Naive thymus-derived CD8-positive, alpha-beta T cell (primary cell): ENCODE measurements at places on chromosomes 5 and 9.

GRCh38 chr5:39675676-39676075 is 250.9 kb upstream of the DAB2 start:
- no peak for DNase-seq

- DNase-seq, result no peak
Observed at GRCh38 chr5:41670216-41670615, 159.8 kb upstream of the PLCXD3 start.

GRCh38 chr9:93820667-93821306 is 134.4 kb downstream of the BARX1 start:
- DNase-seq, result no peak

GRCh38 chr5:109705596-109705995 is 15.9 kb downstream of the MAN2A1 start:
- DNase-seq, result no peak

DNA sequence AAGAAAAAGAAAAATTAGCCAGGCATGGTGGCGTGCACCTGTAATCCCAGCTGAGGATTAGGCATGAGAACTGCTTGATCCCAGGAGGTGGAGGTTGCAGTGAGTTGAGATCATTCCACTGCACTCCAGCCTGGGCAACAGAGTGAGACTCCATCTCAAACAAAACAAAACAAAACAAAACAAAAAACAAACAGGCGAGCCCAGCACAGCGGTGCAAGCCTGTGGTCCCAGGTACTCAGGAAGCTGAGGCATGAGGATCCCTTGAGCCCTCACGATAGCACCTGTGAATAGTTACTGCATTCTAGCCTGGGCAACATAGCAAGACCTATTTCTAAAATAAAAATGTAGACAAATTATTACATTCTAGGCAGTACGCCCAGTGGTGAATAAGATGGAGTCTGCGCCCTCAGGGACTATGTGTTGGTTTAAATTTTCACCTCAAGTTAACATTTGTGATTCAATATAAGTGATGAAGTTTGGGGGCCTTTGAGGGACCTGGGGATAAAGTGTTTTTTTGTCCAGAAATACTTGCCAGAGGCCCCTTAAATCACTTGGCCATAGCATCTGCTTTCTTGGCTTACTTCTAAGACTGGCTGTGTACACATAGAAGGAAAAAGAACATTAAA is 3.4 kb upstream of the GAPVD1 start:
- no peak for DNase-seq

GRCh38 chr5:179250561-179251225 is 94.6 kb downstream of the ADAMTS2 start:
- DNase-seq, result no peak

DNA sequence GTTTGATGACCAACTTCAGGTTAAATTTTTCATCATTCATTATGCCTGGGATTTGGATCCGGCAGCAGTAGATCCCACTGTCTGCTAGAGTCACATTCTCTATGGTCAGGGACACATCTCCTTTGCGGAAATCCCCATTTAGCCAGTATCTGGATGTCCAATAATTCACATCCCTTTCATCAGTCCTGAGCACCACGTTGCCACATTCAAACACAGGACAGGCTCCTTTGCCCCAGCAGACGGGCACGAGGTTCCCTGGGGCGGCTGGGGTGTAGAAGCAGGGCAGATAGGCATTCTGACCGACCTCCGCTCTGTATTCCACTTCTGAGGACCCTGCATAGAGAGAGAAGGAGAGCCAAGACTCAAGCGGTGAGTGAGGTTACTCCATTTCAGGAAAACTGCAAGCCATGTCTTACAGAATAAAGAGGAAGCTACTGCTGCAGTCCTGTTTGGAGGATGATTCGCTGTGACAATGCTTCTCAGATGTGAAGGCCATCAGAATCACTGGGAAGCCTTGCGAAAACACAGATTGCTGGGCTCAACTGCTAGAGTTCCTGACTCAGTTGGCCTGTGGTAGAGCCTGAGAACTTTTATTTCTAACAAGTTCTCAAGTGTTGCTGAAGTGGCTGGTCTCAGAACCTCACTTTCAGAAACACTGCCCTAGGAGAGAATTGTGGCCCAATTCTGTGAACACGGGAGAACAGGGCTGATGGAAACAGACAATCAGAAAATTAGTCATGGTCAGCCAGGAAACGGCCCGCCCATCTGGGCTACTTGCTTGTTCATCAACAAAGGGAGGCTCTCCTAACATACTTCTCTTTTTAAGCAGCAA is 2.0 kb downstream of the HAVCR2 start:
- DNase-seq, result no peak

- DNase-seq, result no peak
Observed at GRCh38 chr5:123585871-123586270, 73.9 kb downstream of the CSNK1G3 start.

DNA sequence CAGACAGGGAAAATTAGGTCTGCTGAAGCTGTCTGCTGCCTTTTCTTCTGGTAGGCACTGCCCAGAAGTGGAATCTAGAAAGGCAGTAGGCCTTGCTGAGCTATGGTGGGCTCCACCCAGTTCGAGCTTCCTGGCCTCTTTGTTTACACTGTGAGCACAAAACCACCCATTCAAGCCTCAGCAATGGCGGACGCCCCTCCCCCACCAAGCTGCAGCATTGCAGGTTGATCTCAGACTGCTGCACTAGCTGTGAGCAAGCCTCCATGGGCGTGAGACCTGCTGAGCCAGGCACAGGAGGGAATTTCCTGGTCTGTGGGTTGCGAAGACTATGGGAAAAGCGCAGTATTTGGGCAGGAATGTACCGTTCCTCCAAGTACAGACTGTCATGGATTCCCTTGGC is 18.5 kb downstream of the AGTPBP1 start:
- DNase-seq, result peak; percentile 77

DNA sequence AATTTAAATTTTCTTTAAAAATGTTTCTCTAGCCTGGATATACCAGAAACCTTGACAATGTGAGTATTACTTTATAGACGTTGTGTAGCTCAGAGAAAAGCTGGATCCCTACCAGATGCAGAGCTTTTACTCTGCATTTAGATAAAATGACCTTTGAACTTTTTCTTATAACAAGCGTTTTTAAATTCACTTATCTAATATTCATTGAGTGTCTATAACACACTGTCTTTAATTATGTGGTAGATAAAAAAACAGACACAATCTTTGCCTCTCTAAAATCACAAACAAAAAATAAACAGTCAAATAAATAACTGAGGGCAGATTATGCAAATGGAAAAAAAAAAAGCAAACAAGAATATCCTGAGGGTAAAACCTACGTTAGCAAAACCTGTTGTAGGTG is 773.6 kb downstream of the CDH12 start:
- no peak for DNase-seq

- DNase-seq, result no peak
Observed at GRCh38 chr5:87827539-87827938, 414.8 kb upstream of the CCNH start.

DNA sequence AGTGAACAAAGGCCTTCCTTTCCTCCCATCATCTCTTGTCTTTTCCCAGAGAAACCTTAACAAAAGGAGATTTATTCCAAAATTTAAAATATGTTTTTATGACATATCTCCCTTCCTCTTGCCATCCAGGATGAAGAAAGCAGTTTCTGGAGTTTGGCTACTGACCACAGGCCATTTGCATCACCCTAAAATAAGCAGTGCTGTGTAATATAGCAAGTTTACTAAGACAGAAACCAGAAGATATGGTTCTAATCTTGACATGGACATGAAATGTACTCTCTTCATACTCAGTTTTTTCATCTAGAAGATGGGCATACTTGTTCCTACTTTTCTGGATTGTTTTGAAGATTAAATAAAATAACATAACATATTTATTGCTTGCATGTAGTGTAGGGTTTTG is 50.2 kb upstream of the ZFAND5 start:
- DNase-seq, result no peak

- no peak for DNase-seq
Observed at GRCh38 chr5:103476811-103477210, 85.8 kb downstream of the NUDT12 start.

GRCh38 chr9:75935591-75935990 is 45.1 kb downstream of the PCSK5 start:
- no peak for DNase-seq

GRCh38 chr9:81716409-81716808 is 27.1 kb upstream of the TLE1 start:
- no peak for DNase-seq

DNA sequence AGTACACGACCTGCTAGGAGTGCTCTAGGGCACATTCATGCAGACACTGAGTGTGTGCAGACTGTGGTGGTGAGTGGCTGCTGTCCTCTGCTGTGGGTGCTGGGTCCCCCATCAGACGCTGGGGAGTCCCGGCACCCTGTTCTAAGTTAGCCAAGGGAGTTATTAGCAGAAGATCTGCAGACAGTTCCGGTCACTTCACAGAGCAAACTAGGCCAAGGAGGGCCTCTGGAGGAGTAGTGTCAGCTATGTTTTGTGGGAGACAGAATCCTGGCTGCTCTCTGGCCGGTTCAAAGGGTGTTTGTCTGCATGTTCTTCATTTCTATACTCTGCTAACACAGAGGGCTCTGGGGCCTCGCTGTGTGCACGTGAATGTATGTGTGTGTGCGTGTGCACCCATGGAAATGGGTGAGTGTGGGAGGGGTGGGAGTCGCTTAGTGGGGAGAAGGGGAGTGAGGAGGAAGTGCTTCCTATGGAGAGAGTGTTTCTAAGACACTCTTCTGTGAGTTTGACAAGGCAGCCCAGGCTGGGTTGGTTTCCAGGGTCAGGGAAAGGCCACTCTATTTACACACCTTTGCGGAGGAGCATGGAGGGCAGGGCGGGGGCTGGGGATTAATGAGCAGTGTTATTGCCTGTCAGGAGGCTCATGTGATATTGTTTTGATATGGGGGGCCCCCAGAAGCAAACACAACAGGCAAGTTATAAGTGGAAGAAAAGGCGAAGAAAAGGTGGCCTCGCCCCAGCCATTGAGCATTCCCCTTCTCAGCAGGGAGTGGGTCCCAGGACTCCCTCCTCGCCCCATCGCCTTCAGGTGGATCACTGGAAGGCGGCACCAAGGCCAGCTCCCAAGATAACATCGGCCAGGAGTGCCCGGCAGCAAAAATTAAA is 68.9 kb downstream of the MACROH2A1 start:
- DNase-seq, result no peak

- DNase-seq, result no peak
Observed at GRCh38 chr5:7869474-7870136, 657 bp downstream of the MTRR start.

DNA sequence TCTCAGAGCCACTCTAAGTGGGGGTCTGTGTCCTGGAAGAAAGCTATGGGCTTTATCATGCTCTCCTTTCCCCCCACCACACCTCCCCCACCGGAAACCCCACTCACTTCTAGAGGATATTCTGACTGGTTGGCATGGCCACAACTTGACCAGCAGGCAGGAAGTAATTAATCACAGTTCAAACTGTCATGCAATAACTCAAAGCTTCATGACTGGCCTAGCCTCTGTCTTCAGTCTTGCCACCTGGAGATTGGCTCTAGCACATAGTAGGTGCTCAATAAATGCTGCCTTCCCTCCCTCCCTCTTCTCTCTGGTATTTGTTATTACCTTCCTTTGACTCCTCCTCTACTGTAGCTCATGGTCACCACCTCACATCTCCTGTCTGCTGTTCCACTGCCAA is 124.7 kb downstream of the GABBR2 start:
- DNase-seq, result no peak

GRCh38 chr5:167652690-167653089 is 638.8 kb upstream of the WWC1 start:
- DNase-seq, result no peak

GRCh38 chr5:169580964-169581363 is 2.6 kb upstream of the SPDL1 start:
- DNase-seq, result no peak

GRCh38 chr9:2109069-2109650 is 94.0 kb downstream of the SMARCA2 start:
- DNase-seq, result no peak

DNA sequence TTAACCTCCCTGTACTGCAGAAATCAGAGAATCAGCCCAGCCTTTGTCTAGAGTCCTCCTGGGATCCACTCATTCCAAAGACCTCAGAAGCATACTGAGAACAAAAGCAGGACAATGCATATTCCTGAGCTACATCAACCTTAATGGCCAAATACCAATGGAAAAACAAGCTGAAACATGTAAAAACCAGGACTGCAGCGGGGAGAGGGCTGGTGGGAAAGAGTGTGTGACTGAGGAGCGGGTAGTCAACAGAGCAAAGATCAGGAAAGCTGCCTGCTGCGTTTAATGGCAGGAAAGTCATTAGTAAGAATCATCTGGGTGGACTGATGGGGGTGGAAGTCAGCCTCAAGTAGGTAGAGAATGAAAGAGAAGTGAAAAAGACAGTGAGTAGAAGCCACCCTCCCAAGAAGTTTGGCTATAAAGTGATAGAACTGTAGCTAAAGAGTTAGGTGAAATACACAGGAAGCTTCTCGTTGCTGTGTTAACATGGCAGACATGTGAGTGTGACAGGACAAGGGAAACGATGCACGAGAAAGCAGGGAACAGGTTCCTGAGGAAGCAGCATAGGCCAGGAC is 88.1 kb downstream of the OTULIN start:
- DNase-seq, result no peak

DNA sequence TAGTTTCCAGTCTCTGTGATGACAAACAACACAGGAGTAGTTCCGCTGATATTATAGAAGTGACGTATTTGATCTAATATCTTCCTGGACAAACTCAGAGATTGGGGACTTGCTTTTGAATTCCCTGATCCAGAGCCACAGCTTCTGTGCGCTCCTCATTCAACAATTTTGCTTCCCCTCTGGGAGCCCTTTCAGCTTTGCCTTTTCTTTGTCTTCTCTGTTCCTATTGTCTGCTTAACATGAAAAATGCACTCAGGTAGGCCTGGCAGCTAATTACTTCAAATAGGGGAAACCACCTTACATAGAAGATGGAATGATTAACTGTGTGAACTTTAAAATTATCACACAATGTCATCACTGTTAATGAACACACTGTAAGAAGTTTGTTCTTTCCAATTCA is 192.9 kb downstream of the EPB41L4A start:
- DNase-seq, result no peak

GRCh38 chr5:51829230-51829629 is 446.0 kb downstream of the ISL1 start:
- DNase-seq, result no peak

DNA sequence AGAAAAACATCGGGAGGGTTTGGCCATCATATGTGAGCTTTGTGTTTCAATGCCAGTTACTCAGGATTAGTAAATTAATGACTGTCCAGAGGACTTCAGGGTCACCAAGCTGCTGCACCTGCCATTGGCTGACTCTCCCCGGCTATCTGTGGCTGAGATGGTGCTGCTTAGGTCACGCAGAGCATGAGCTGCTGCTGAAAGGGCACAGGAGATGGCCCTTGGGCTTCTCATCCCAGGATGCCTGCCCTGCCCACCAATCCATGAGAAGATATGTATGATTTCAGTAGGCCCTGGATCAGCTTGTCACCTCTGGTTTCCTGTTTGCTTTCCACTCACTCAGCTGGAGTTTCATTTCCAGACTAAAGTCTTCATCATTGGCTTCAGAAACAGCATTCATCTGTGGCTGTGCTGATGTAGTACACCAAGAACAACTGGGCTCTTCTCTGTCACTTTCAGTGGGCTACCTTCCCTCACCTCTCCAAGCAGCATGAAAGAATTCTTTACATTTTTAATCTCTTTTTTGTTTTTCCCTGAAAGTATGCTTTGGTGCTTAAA is 2.4 kb upstream of the CATSPER3 start:
- no peak for DNase-seq

- DNase-seq, result no peak
Observed at GRCh38 chr5:149711338-149711737, 18.8 kb upstream of the PPARGC1B start.
